Skeletal muscle cell (primary cell): ENCODE measurements at places on chromosomes 7 and 10.

- no peak for DNase-seq
Measured at GRCh38 chr7:30596721-30597120, 2.0 kb downstream of the GARS1 start.

DNA sequence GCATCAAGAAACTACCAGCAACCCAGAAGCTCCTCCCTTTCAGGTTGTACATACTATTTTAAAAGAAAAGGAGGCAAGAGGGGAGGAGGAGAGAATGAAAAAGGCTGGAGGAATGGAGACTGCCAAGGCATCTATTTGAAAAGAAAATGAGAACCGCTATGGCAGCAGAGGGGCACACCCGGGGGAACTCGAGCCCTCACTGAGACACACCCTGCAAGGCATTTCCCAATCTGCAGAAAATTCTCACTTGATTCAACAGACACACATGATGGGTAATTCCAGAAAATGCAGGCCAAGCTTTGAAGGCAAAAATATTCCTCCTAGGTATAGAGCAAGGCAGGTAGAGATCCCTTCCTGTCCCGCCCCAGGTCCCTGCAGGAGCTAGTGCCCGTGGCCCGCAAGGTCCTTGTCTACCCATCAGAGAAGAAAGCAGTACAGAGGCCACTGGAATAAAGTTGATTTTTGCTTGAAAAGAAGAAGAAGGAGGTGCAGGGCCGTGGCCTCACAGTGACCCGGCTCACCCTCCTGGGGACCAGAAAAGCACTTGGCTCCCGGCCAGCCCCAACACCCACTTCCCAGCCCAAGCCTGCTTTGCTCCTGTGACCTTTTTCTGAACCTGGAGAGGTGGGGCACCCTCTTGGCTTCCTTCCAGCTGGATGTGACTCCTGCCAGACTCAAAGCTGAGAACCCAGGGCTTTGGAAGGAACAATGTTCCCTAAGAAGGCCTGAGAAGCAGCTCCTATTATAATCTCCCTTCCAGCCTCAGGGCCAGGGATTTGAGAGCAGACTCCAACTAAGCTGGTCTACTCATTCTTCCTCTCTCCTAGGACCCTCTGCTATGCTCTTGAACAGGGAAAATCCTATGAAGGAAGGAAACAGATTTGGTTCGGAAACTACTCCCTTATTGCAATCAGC is 6.2 kb upstream of the PIK3CG start:
- no peak for DNase-seq

DNA sequence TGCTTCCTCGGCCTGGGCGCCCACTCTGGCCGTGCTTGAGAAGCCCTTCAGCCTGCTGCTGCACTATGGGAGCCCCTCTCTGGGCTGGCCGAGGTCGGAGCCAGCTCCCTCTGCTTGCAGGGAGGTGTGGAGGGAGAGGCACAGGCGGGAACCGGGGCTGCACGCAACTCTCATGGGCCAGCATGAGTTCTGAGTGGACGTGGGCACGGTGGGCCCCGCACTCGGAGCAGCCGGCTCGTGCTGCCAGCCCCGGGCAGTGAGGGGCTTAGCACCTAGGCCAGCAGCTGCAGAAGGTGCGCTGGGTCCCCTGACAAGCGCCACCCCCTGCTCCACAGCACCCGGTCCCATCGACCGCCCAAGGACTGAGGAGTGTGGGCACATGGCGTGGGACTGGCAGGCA is 9.0 kb upstream of the PDK4 start:
- no peak for DNase-seq

DNA sequence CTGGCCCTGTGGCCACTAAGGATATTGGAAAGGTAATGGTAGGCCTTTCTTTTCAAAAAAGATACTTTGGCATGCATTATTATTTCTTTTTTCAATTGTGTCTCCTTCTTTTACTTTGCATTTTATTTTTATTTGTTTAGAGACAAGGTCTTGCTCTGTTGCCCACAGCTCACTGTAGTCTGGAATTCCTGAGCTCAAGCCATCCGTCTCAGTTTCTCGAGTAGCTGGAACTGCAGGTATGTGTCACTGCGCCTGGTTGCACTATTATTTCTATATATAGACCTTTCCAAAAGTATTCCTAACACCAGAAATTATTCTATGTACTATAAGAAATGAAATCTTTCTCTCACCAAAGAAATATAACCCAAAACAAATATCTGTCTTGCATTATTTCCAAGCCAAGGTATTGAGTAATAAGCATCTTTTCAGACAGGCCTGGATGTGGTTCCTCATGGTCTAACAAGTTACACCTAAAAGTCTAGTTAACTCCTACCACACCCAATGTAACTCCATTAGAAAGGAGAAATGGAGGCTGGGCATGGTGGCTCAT is 500.8 kb upstream of the ANKRD30A start:
- DNase-seq = no peak

GRCh38 chr7:75596727-75597614 is 104.9 kb downstream of the SPDYE5 start:
- no peak for DNase-seq

GRCh38 chr10:22229802-22230157 is 12.0 kb upstream of the EBLN1 start:
- no peak for DNase-seq

- peak; percentile 85 for DNase-seq
Measured at GRCh38 chr7:142461437-142461836, 203.6 kb upstream of the PRSS58 start.

DNA sequence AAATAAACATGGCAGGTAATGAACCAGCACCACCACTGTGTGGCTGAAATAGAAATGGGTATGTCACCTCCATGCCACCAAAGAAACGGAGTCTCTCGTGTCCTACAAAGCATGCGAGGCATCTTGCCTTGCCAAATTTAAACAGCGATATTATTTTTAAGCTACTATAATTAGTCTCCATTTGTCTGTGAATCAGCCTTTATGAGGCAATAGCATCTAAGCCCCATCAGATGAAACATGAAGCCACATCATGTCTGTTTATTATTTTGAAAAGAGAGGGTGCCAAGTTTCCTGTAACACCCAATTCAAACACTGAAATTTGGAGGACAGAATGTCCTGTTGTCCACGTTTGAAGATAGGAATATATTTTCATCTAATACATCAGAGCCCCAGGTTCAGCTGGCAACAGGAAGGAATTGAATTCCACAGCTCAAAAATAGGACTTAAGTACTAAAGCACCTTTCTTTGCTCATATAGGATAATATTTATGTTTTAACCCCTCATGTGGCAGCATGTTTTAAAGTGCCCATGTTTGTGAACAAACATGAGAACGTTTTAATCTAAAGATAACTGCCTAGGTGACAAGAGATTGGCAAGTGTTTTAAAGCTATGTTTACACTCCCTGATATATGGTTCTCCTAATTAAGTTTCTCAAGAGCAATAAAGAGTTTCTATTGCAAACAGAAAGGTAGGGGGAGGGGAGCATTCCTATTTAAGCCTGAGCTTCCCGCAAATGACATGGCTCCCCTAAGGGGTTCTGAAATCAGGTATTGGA is 86.8 kb downstream of the SORBS1 start:
- peak; percentile 30 for DNase-seq

DNA sequence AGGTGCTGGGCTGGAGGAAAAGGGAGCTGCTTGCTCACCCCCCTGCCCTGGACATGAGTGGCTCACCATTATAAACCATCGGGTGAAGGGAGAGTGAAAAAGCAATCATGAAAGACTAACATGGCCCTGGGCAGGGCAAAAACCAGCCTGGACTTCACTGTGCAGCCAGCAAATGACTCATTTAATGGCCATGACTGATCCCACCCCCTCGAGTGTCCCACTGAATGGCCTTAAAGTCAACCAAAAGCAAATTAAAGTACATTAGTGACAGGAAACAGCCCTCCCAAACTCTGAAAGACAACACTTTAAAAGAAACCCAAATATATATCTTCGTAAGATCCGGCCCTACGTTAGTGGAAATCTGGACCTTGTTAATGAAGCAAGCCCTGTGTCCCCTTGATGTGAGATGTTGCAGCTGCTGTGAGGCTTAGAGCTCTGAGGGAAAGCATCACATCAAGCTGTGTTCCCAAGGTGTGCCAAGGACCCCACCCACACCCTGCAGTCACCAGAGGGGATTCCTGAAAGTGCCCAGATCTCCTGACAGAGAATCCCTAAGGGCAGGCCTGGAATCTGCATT is 31.2 kb downstream of the ADCYAP1R1 start:
- DNase-seq = no peak

DNA sequence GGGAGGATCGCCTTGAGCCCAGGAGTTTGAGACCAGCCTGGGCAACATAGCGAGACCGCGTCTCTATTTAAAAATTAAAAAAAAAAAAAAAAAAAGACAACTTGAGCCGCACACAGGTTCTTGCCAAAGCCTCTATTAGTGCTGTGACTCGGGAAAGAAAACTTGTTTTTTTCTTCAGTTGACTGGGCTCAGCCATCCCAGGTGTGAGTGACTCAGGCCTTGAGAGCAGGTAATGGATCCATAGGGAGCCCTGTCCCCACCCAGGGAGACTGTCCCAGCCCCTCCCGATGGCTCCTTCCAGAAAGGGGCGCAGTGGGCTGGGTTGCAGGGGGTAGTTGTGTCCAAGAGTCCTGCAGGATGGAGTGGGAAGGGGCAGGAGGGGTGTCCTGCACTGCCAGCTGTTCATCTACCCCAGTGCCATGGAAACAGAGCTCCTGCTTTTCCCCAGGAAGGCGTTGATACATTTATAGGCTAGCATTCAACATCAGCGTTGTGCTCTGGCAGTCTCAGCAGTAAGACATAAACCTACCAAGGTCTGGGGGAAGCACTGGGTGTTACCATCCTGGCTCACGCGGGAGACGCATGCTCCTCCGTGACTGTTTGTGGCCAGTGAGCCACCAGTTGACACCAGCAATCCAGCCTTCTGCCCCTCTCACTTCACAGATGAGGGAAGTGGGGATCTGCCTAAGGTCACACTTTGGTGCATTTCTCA is 126.6 kb downstream of the CUX1 start:
- DNase-seq = no peak

DNA sequence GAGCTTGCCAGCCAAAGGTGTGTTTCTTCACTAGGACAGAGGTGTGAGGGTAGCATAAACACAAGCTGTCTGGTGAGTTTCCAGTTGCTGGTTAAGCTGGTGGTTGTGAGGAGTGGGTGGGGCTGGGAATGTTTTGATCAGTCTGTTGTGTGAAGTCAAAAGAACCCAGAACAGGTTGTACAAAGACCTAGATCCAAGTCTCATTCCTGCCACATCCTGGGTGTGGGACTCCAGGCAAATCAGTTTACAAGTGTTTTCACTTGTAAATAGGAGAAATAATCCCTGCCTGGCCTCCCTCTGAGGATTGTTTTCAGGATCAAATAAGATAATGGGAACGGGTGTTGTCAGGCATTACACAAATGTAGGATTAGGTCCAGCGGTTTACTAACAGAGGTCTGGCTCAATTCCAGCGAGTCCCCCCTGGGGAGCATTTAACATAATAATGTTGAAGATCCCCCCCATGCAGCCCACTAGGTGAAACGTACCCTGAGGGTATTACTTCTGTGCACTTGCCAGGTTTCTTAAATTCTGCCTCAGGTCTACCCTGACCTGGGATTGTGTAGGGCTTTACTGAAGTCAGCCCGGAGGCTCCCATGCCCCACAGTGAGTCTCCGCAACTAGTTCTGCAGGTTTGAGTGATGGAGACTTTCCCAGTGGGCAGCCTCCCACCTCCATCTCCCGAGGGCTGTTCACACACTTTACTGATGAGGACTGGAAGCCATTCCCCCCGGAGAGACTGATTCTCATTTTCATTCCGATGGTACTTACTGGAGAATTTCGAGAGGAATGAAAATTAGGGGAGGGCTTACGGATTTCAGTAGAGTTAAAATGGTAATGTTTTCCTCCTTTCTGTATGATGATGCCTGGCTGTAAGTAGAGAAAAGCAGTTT is 2.7 kb upstream of the FRAT2 start:
- DNase-seq = no peak

GRCh38 chr10:91495402-91495801 is 85.3 kb downstream of the HECTD2 start:
- DNase-seq = no peak

DNA sequence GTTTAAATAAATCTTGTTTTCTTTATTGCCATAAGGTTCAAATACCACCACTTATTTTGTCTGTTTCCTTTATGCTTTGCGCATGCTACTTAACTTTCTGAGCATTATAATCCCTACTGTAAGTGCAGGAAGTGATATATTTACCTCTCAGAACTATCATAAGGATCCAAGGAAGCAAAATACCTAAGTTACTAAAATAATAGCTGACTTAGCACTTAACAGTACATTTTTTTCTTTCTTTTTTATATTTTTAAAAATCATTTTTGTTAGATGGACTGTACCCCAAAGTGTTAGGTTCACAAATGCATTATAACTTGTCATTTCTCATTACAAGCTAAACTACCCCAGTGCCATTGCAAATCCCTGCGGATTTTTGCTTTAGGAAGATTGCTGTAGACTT is 663.8 kb downstream of the SUGCT start:
- DNase-seq = no peak

GRCh38 chr7:27101957-27102580 is 414 bp downstream of the HOXA2 start:
- DNase-seq = no peak

DNA sequence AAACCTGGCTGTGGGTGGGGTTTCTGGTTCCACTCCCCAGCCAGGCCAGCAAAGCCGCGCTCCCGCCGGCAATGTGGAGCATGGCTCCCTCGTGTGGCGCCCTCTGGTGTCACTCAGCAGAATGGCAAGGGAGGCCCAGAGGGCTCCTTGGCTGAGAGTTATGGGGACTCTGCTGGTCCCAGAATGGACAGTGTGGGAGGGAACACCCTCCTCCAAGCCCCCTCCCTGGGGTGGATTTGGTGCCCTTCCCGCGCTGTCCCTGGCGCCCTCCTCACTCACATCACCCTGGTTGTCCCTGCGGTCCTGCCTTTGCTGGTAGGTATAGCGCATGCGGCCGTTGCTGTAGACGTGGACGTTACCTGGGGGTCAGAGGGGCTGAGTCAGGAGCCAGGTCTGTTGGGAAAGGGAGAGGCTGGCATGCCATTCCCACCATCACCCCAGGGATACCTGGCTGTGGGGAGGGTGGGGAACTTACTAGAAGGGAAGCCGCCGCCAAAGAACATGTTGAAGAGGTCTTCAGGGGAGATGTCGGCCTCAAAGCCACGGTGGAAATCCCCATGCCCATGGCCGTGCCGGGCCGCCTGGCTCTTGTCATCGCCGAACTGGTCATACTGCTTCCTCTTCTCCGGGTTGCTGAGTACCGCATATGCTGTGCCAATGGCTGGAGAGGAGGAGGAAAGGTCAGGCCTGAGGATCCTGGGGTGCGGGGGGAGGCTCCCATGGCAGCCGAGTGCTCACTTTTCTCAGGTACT is 14.0 kb downstream of the DNAJB12 start:
- DNase-seq = no peak
